CD4-positive, alpha-beta T cell treated with Interleukin-2 at 100 ng/mL for 4 hours (primary cell): ENCODE measurements at places on chromosomes 1 and 21.

DNA sequence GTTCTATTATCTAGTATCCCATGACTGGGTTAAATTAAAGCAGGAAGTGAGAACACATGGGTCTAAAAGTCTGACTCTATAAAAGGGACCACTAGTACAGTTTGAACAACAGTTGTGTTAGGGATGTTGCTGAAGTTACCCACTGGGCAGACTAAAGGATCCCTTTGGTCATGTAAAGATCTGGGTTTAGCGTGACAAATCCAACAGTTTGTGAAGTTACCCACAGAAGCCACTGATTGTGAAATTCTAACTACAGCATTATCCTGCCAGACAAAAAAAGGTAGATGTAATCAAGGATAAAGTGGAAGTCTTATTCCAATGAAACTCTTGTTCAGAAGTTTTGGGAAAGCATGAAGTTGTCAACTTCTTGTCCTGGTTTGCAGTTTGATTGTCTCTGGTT, 5.7 kb downstream of the QSOX1 start:
- no peak for DNase-seq

DNA sequence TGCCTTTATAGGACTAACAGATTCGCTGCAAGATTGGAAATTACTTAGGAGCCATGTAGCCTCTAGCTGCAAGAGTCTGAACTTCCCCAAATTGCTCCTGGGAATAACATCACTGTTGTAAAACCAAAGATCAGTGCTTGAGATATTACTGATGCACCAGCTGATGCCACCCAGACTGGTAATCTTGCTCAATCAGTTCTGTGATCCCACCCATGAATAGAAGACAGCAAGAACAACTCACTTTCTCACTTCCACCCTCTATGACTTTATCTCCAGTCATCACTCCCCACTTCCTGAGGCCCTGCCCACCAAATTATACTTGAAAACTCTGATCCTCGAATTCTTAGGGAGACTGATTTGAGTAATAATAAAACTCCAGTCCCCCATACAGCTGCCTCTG, 1011.1 kb downstream of the PLA2G4A start:
- DNase-seq, result no peak

- no peak for DNase-seq
Measured at GRCh38 chr1:221448585-221449175, 293.2 kb downstream of the DUSP10 start.

GRCh38 chr1:39484564-39484963, 6.9 kb upstream of the BMP8A start:
- DNase-seq, result no peak

DNA sequence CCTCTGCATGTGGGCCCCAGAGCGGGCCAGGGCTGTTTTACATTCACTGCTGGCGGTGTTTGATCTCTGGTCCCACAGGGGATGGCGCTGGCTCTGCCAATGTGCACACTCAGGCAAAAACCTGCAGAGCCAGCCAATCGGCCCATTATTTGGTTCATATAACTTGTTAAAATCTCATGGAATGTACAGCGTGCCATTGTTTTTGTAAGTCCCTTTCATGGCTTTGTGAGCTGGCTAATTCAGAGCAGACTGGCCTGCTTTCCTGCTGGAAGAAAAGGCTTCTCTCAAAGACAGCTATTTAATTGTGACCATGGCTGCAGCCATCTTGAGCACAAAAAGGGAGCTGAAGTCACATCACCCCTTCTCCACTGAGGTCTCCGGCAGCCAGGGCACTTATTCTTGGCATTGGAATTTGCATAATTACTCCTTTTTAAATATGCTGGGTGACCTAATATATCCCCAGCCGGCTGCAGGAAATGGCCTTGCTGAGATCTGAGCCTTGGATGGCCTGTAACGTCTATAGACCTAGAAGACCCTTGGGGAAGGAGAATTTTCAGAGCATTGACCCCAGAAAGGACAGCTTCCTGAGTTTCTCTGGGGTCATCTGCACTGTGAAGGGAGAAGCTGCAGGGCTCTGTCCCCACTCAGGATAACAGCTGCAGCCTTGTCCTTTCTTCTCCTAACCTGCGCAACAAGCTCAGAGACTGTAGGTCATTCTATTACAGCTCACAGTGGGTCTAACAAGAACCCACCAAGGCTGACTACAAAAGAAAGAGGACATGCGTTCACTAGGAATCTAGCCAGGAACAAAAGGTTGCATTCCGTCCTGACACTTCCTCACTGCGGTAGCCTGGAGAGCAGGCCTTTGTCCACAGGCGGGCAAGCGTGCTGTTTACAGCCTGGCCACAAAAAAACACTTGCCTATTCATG, 45.8 kb downstream of the BCAR3 start:
- DNase-seq, result no peak
